ENCODE measurements at places on chromosomes 1 and 21.

DNA sequence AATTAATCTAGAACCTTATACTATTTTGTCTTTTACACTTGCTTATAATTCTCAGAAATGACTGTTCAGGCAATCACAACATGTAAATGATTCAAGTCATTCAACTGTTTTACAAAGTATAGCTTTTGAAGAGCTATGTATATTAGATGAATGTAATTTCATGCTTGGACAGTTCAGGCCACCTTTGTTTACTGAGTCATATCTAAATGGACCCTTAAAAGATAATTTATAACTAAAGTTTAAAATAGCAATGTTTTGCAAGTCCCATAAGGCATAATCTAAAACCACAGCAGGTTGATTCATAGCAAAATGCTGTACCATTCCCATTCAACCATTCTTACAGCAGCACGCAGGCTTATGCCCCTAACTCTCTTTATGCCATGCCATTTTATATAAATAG, 64.8 kb downstream of the PIK3R3 start:
- H3K36me3 ChIP-seq, result no peaks in the 10 kb centered on the region
- H3K27me3 ChIP-seq, result no peaks in the 10 kb centered on the region
- no peaks in the 10 kb centered on the region for H3K4me1 ChIP-seq
- DNase-seq, result no peak

- H3K36me3 ChIP-seq, result no peaks in the 10 kb centered on the region
- 0 out of 2 replicates have a peak, but pooled peaks cover 14% of the 10 kb centered on the region for H3K4me1 ChIP-seq
- no peak overlapping the region for H3K4me3 ChIP-seq
Measured at GRCh38 chr1:108597041-108597440, 37.1 kb downstream of the EEIG2 start.

DNA sequence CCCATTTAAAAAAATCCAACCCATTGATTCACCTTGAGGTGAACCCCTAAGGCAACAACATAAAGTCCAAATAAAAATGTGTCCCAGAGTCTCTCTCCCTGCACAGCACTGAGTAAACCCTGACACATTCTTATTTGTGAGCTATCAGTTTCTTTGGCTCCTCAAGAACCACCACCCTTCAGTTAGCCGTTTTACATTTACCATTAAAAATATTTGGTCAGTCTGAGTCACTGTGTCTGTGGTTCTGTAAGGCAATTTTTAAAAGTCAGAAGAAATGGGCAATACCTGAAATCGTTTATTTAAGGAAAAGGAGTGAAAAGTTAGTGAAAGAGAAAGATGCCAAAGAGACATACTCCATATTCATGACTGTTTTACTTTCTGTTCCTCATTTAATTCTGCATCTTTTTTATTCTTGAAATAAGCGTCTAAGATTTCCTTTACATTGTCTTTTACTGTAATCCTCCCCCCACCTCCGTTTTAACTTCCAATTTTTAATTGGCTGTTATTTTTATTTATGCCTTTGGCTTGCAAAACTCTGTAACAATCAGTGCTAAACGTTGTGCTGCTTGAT, 91.7 kb upstream of the IVNS1ABP start:
- H3K4me1 ChIP-seq, result peaks cover 8% of the 10 kb centered on the region
- no peaks in the 10 kb centered on the region for H3K27me3 ChIP-seq
- peak; percentile 14 for DNase-seq
- H3K27ac ChIP-seq, result no peak overlapping the region
- no peaks in the 10 kb centered on the region for H3K36me3 ChIP-seq
- no peak overlapping the region for H3K4me3 ChIP-seq

- no peak overlapping the region for H3K4me3 ChIP-seq
- H3K27me3 ChIP-seq, result no peaks in the 10 kb centered on the region
- no peaks in the 10 kb centered on the region for H3K36me3 ChIP-seq
- no peak overlapping the region for H3K27ac ChIP-seq
- H3K4me1 ChIP-seq, result peaks cover 11% of the 10 kb centered on the region
Measured at GRCh38 chr1:63935553-63935952, 161.7 kb downstream of the ROR1 start.

DNA sequence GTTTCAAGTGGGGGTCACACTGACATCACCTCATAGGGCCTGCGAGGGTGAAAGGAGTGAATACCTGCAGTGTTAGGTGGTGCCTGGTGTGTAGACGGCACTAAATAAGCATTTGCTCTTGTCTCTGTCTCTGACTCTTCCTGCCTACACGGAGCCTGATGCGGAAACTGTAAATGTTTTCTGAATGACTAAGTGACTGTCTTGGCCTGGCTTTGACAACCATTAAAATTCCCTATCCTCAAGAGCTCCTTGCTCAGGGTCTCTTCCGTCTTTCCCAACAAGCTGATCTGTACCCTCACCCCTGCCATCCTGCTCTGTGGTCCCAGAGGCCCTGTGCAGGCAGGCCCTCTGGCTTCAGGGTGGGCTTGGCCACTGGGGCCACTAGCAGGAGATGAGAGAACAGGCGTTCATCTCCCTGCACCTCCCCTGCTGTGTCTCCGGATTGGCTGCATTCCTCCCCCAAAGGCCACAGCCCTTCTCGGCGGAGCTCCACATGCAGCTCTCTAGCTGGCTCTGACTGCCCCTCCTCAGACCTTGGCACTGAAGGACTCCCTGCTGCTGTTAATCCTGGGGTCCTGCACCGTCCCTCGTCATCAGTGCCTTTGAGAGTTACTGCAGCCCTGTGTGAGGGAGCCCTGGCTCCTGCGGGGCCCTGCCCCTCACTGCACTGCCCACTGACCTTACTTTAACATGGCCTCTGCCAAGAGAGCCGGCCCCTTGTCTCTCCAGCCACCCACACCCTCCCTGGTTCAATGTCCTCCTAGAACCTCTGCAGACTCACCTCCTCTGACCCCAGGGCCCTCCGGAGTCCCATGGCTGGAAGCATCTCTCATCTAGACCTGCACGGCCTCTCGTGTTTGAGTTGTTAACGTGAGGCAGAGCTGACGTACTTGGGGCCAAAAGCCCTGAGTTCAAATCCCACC, 211.1 kb downstream of the MATN1 start:
- peaks cover 16% of the 10 kb centered on the region for H3K27me3 ChIP-seq
- peak overlapping the region; percentile 45 for H3K27ac ChIP-seq
- H3K4me1 ChIP-seq, result peaks cover 14% of the 10 kb centered on the region
- DNase-seq, result peak; percentile 84
- H3K4me3 ChIP-seq, result no peak overlapping the region

- H3K36me3 ChIP-seq, result no peaks in the 10 kb centered on the region
- H3K4me3 ChIP-seq, result no peak overlapping the region
- H3K27me3 ChIP-seq, result no peaks in the 10 kb centered on the region
Measured at GRCh38 chr1:18997508-18997907, 41.0 kb upstream of the IFFO2 start.

- no peak for DNase-seq
- H3K36me3 ChIP-seq, result no peaks in the 10 kb centered on the region
- no peak overlapping the region for H3K27ac ChIP-seq
- no peak overlapping the region for H3K4me3 ChIP-seq
- H3K27me3 ChIP-seq, result peaks cover 7% of the 10 kb centered on the region
Measured at GRCh38 chr1:53342735-53343470, 15.0 kb upstream of the LRP8 start.

- peak overlapping the region; percentile 71 for H3K4me3 ChIP-seq
- peaks cover 16% of the 10 kb centered on the region for H3K4me1 ChIP-seq
- peak; percentile 56 for DNase-seq
- H3K27me3 ChIP-seq, result no peaks in the 10 kb centered on the region
- no peaks in the 10 kb centered on the region for H3K36me3 ChIP-seq
- peak overlapping the region; percentile 30 for H3K27ac ChIP-seq
Measured at GRCh38 chr1:150516050-150516591, 569 bp downstream of the FALEC start.

- H3K36me3 ChIP-seq, result no peaks in the 10 kb centered on the region
- DNase-seq, result no peak
- no peak overlapping the region for H3K4me3 ChIP-seq
Measured at GRCh38 chr1:209249280-209249670, 334.2 kb upstream of the CAMK1G start.

DNA sequence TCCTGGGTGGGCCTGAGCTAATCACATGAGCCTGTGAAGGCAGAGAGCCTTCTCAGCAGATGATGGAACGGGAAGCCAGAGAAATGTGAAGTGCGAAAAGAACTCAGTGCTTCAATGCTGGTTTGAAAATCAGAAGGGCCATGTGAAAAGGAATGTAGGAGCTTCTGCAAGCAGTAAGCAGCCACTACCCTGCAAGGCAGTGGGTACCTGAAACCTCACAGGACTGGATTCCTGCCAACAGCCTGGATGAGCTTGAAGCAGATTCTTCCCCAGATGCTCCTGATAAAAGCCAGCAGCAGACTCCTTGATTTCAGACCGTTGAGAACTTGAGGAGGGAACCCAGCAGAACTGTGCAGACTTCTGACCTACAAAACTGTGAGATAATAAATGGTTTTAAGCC, 158.6 kb downstream of the SYT2 start:
- no peak for DNase-seq
- H3K36me3 ChIP-seq, result no peaks in the 10 kb centered on the region
- H3K27ac ChIP-seq, result no peak overlapping the region
- peaks cover 8% of the 10 kb centered on the region for H3K4me1 ChIP-seq

- no peaks in the 10 kb centered on the region for H3K4me1 ChIP-seq
- DNase-seq, result no peak
- no peak overlapping the region for H3K27ac ChIP-seq
- no peaks in the 10 kb centered on the region for H3K36me3 ChIP-seq
- no peak overlapping the region for H3K4me3 ChIP-seq
- no peaks in the 10 kb centered on the region for H3K27me3 ChIP-seq
Measured at GRCh38 chr1:44827197-44828002, 15.7 kb downstream of the PTCH2 start.

DNA sequence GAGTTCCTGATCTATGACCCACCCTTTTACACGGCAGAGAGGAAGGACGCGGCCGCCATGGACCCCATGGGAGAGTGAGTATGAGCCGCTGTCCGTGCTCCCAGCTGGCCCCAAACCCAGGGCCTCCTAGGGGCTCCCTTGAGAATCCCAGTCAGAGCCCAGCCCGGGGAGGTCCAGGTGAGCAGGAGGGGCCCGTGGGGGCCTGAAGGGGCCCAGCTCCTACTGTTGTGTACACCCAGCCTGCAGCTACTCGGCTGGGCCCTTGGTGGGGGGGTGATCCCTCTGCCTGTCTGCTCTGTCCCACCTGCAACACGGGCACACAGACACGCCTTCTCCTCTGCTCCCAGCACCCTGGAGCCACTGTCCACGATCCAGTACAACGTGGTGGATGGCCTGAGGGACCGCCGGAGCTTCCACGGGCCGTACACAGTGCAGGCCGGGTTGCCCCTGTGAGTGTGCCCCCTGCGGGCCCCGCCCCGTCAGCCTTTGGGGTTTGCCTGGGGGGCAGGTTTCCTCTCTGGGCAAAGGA, 28.6 kb upstream of the LRRC3 start:
- H3K4me1 ChIP-seq, result no peaks in the 10 kb centered on the region
- H3K4me3 ChIP-seq, result no peak overlapping the region
- no peaks in the 10 kb centered on the region for H3K27me3 ChIP-seq
- DNase-seq, result no peak

GRCh38 chr1:116844775-116845174, 64.9 kb upstream of the PTGFRN start:
- H3K36me3 ChIP-seq, result no peaks in the 10 kb centered on the region
- no peak overlapping the region for H3K4me3 ChIP-seq
- no peak for DNase-seq
- no peak overlapping the region for H3K27ac ChIP-seq

- H3K4me3 ChIP-seq, result no peak overlapping the region
- peak overlapping the region; percentile 28 for H3K27ac ChIP-seq
- peak; percentile 77 for DNase-seq
- no peaks in the 10 kb centered on the region for H3K27me3 ChIP-seq
- peaks cover 17% of the 10 kb centered on the region for H3K4me1 ChIP-seq
- H3K36me3 ChIP-seq, result no peaks in the 10 kb centered on the region
Measured at GRCh38 chr1:89660224-89661061, 27.5 kb downstream of the LRRC8C start.

DNA sequence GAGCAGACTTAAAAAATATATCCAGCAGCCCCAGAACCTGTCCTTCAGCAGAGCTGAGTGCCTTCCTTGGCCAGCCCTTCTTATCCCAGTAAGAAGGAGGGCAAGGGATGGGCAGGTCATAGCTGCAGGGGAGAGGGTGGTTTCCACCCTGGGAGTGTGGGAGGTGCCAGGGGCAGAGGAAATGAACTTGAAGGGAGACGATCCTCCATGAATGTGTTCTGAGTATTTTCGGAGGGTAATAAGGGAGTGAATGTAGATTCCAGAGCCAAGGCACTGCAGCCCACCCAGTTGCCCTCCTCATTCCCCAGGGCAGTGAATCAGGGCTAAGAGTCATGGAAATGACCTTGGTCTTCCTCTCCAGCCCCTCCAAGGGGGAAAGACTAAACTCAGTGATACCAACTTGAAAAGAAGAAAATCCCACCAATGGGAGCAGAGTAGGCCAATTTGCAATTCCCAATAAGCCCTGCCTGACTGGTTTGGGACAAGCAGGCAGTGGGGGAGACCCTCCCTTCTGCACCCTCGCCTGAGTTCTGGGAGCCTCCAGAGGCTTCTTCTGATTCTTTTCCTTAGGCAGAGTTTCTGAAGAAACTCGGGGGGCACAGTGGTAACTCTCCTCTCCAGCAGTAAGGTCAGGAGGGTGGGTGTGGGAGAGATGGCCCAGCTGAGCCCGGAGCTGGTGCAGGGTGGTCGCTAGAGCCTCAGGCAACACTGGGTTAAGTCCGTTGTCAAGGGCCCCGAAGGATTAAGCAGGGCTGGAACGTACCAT, 4.2 kb downstream of the MYOG start:
- no peak overlapping the region for H3K27ac ChIP-seq
- H3K4me1 ChIP-seq, result no peaks in the 10 kb centered on the region
- no peak for DNase-seq
- H3K4me3 ChIP-seq, result no peak overlapping the region
- H3K36me3 ChIP-seq, result no peaks in the 10 kb centered on the region

DNA sequence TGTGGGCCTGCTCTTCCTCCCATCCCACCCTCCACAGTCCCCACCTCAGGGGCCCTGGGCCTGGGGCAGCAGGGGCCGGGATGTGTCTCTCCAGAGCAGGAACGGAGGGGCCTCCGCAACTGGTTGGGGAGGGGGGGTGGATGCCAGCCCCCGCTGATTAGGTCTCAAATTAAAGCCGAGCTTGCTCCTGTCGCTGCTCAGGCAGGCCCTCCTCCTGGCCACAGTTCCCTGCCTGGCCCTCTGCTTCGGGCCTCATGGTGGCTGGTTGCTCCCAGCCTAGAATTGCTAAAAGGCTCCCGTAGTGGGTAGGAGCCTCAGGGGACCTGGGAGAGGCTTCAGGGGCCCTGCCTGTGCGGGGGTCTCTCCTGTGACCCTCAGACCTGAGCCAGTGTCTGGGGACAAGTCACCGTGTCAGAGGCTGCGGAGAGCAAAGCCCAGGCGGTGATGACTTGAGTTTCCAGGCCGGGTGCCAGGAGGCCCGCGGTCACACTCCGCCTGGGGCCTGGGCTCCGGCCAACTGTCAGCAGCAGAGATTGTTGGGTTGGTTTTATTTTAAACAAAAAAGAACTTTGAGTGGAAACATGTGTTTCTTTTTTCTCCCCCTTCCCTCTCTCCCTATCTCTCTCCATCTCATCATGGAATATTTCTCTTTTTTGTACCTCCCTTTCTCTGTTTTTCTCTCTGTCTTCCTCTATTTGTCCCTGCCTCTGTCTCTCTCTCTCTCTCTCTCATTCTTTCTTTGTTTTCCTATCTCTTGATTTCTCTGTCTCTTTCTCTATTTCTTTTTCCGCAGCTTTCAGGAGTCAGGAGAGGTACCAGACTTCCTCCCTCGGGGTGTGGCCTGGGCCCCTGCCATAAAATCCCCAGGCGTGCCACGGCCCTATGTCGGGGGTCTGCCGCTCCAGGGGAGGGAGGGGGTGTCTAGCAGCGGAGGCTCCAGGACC, 20.0 kb upstream of the EPHA2 start:
- H3K4me3 ChIP-seq, result peak overlapping the region; percentile 15
- DNase-seq, result peak; percentile 98
- peaks cover 45% of the 10 kb centered on the region for H3K4me1 ChIP-seq
- H3K27me3 ChIP-seq, result no peaks in the 10 kb centered on the region
- H3K36me3 ChIP-seq, result no peaks in the 10 kb centered on the region
- peak overlapping the region; percentile 78 for H3K27ac ChIP-seq

Data from GM23248 (cell line).